ENCODE measurements at places on chromosomes 11 and 22.

DNA sequence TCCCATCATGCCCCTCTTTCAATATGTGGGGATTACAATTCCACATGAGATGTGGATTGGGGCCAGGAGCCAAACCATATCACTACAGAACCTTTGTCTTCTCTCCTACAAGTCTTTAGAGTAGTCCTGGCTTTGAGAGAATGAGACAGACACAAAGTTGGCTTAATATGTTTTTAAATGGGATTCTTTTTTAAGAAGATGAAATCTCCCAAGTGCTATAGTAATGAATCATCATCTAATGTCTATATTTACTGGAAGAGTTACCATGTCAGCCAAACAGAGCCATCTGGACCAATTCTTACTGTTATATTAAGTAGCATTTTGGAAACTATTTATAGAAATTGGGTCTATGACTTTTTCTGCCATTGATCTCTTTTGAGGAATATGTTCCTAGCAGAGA is 38.1 kb upstream of the CARD18 start:
- DNase-seq = no peak

GRCh38 chr11:28009388-28009787 is 98.6 kb downstream of the KIF18A start:
- DNase-seq = no peak

DNA sequence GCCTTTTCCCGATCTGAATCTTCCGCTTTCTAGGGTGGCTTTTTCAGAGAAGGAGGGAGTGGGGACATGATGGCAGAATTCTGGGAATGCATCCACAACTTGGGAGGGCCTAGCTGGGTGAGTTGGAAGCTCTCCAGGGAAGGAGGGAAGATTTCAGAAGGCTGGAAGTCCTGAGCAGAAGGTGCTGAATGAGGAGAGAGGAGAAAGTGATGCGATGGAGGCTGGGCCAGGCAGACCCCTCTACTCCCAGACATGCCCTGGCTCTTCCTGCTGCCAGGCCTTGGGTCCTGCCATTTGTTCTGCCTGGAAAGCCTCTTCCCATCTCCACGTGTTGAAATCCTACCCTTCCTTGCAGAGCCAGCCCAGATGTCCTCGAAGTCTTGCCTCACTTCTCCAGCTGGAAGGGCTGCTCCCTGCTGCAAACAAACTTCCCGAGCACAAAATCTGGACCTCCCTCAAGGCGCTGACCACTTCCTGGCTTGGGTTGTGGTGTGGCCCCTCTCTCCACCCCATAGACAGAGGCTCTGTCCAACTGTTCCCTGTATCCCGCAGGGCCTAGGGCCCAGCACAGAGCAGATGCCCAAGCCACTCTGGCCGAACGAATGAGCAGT is 16.8 kb downstream of the LRRC32 start:
- no peak for DNase-seq

- DNase-seq = no peak
These were observed 16.6 kb upstream of the TTLL12 start for GRCh38 chr22:43203471-43203981.

- DNase-seq = no peak
These were observed 498.9 kb downstream of the BRD1 start for GRCh38 chr22:49328630-49329405.

DNA sequence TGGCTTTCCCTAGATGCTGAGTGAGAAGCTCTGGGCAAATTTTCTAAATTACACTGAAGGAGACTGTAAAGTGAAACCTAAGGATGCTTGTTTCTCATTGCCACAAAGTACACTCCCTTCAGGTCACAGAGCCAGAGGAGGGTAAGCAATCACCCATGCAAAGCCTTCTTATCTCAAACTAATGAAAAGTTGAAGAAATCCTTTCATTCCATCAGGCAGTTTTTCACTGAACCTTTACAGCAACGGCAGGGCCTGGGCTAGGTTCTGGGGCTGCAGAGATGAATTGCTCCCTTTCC is 106.2 kb downstream of the RASSF10 start:
- DNase-seq = no peak

- DNase-seq = no peak
These were observed 129.7 kb upstream of the PARVA start for GRCh38 chr11:12247543-12248254.

GRCh38 chr11:92955860-92956259 is 13.6 kb upstream of the MTNR1B start:
- no peak for DNase-seq

DNA sequence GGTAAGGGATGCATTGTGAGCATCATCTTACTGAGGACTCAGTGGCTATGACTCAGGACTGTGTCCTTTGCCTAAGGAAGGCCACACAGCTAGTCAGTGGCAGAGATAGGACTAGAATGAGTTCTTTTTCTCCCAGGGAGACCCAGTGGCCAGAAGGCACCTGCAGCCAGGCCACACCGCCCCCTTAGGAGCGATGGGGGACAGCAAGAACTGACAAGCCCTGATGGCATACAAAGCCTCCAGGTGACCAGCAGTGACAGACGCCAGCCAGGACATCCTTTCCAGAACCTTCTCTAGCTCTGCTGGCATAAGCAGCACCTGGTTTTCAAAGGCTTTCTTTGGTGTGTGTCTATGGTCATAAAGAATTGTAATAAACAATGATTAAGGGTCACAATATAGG is 240.1 kb downstream of the ST3GAL4 start:
- no peak for DNase-seq

DNA sequence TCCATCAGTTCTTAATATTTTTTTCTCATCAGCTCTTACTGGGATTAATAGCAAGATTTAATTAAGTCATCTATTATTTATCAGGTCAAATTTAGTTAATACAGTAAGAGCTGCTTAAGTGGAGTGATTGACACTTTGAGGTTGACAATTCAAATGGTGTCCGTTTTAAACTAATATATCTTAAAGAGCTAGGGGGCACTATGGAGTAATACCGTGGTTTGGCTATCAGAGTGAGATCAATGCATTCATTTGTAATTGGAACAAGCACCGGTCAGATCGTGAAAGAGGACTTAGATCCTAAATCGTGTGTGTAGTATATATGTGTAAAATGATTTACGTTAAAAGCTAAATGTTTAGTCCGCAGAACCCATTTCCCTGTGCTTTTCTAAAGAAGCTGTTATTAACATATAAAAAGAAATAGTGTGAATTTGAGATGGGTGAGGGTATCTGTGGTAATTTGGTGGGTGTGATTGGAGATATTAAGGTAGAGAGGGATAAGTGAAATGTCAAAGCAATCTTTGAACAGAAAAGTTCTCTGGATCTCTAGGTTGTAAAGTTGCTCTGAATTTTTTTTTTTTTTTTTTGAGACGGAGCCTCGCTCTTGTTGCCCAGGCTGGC is 2.3 kb downstream of the SIK2 start:
- peak; percentile 77 for DNase-seq

DNA sequence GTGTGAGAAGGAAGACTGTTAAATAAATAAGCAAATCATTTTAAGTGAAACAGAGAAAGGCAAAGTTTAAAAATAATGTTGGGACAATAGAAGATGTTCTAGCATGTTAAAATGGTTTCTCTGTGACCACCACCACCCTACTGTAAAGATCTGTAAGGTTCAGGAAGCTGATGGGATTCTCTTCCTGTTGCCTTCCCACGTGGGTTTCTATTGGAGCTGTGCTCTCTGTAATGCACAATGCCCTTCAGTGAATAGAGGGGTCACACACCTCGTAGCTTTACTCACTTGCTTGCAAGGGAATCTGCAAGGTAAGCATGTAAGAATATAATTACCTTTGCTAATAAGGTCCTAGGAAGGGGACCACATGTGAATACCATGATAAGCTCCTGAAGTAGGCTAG is 170.5 kb downstream of the CASP12 start:
- DNase-seq = no peak

Data from T47D (cell line).